Activated CD4-positive, alpha-beta T cell treated with anti-CD3 and anti-CD28 coated beads for 48 hours (primary cell): ENCODE measurements at places on chromosomes 13 and 19.

GRCh38 chr19:10653732-10654609 lies at the start of gene ILF3:
Gene ILF3, plus strand, starts transcription at chr19:10654346. Its CDS starts 16,260 bp downstream, at chr19:10670606.
- peak; percentile 100 for DNase-seq

GRCh38 chr13:63578796-63579195 lies 2163.1 kb upstream of the PCDH20 start:
- DNase-seq, result no peak

GRCh38 chr13:25319771-25320170 lies 18.3 kb downstream of the NUP58 start:
- no peak for DNase-seq

GRCh38 chr13:113129921-113130750 lies 7.5 kb downstream of the F10 start:
- peak; percentile 66 for DNase-seq

DNA sequence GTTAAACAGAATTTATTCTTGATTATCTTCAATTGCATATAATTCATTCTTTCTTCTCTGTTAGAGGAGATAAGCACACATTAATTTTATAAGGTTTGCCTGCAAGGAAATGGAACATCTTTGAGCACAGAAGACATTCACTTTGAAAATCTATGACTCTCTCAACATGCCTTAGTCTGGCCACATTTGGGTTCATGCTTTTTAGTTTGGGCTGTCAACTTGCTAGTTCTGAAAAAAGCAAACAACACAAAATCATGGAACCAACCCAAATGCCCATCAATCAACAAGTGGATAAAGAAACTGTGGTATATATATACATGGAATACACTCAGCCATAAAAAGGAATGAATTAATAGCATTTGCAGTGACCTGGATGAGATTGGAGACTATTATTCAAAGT lies 71.5 kb downstream of the CYSLTR2 start:
- DNase-seq, result no peak

DNA sequence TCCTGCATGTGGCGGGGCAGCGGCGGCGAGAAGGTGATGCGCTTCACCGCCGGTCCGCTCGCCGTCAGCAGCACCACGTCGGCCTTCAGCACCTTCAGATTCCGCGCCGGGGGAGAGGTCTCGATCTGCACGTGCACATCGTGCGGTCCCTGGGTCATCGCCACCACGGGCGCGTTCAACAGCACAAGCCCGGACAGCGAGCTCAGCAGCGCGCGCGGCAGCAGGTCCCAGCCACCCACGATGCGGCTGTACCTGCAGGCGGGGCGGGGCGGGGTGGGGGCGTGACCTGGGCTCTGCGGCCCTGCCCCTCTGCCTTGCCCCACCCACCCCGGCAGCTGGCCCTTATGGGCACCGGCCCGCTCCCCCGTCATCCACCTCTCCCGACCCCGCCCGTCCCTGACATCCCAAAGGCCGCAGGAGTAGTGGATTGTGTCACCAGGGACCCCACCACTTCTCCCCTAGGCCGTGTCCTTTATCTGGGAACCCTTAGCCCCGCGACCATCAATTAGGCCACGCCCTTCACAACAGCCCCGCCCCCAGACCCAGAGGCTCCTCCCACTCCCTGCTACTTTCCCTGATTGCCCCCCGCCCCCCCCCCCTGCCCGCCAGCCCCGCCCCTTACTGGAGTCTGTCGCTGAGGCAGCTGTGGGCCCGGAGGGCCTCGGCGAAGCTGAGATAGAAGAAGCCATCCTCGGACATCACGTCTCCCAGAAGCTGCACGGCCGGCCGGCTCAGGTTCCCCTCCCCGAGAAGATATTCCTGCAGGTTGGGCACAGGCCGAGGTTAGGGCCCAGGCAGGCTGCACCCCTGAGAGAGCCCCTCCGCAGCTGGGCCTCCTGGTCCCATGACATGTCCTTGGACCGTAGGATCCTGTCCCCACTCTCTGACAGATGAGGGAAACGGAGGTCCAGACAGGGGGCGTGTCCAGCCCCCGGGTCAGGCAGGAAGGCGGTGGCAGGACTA lies 6.1 kb downstream of the IL4I1 start:
- DNase-seq, result peak; percentile 72

DNA sequence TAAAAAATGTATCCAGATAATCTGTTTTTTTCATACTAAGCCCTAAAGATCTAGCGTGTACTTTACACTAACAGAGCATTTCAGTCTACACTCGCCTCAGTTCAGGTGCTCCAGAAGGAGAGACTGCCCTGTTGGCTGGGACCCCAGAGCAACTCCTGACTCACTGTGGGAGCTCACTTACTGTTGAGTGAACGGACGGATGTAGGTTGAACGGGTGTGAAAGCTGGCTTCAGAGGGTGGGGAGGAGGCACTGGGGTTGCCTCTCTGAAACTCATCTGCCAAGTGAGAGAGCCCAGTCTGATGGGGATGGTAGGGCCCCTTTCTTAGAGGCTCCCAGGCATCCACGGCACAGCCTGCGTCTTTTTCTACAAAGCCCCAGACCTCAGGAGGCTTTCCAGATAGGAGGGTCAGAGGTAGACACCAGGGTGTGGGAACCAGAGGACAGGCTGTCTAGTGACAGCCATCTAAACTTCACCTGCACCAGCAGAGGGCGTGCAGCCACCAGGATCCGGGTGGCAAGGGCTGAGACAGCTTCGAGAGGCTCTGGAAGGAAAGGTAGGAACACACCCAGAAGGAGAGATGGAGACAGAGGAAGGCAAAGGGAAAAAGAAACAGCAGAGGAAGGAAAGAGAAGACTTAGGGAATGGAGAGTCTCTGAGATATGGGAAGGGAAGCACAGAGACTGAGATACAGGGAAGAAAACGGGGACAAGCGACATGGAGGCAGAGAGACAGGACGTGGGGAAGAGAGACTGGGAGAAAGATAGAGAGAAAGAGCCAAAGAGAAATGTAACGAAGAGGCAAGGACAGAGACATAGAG lies 3.7 kb downstream of the KASH5 start:
- peak; percentile 84 for DNase-seq

DNA sequence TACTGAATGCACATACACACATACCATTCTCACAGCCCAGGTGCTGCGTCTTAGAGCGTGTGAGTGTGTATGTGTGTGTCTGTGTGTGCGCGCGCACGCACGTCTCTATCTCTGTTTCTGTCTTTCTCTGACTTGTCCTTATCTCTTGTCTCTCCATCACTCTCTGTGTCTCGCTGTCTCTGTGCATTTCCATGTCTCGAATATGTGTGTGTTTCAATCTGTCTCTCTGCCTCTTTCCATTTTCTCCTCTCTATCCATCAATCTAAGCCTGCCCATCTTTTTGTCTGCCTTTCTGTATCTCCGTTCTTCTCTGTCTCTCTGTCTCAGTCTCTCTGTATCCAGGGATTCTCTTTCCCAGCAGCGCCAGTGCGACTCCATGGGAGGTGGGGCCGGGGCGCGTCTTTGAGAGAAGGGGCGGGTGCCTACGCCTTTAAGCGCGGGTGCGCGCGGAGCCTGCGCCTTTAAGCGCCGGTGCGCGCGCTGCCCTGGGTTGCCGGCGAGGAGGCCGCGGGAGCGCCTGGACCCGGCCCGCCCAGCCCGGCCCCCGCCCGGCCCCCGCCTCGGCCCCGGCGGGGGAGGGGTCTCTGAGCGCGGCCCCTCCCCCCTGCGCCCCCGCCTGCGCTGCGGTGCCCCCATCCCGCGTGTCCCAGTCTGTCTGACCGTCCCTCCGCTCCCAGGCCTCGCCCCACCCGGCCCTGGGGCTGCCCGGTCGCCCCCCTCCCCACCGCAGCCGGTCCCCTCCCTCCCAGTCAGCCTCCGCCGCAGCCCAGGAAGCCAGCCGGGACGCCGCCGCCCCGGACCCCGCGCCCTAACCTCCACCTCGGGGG lies at the start of gene LRFN3:
LRFN3 (plus strand) TSS at position 464 of the 827 bp plus-strand sequence. CDS start 3,052 bp downstream, outside the sequence.
- DNase-seq, result peak; percentile 74

DNA sequence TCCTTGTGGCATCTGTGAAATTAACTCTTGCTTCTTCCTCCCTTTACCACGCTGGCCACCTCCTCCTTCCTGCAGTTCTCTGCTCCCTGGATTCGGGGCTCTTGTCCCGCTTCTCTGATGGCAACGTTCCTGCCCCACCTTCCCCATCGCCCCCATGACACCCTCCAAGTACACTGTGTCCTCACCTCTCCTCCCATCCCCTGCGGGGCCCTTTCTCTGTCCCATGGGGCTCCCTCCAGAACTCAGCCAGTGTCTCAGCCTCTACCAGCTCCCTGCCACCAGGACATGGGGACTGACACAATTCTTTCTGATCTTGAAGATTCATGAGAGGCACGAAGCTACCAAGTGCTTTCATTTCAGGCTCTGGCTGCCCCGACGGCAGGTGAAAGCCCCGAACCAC lies 9.1 kb downstream of the CARS2 start:
- no peak for DNase-seq

GRCh38 chr19:36152019-36152351 lies 262 bp downstream of the COX7A1 start:
- DNase-seq, result no peak

DNA sequence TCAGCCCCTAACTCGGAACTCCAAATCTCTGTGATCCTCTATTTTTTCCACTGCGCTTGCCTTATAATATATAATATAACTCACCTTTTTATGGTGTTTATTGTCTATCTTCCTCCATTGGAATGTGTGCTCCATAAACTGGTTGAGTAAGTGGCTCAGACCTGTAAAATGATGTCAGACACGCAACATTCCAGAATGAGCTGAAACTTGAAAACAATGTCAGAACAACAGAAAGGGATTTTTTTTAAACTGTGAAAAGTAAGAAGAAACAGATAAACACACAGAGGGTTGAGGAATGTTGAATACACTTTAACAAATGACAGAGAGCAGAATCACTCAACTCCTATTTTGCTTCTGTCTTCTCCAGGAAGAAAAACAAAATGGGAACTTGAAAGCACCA lies 19.1 kb upstream of the FAM216B start:
- DNase-seq, result no peak

DNA sequence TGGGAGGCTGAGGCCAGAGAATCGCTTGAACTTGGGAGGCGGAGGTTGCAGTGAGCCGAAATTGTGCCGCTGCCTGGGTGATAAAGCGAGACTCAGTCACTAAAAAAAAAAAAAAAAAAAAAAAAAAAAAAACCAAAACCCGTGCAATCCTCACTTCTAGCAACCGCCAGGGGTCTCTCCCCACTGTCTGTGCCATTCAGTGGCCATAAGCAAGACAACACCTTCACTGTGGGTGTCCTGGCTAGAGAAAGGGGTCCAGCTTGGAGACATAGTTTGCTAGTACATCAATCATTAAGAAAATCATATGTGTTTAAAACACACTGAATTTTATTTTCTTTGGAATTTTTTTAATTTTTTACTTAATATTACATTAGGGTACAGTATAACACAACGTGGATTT lies 68.2 kb downstream of the RASL11A start:
- DNase-seq, result no peak

- no peak for DNase-seq
Measured at GRCh38 chr13:95456815-95457214, 95.7 kb upstream of the CLDN10 start.

DNA sequence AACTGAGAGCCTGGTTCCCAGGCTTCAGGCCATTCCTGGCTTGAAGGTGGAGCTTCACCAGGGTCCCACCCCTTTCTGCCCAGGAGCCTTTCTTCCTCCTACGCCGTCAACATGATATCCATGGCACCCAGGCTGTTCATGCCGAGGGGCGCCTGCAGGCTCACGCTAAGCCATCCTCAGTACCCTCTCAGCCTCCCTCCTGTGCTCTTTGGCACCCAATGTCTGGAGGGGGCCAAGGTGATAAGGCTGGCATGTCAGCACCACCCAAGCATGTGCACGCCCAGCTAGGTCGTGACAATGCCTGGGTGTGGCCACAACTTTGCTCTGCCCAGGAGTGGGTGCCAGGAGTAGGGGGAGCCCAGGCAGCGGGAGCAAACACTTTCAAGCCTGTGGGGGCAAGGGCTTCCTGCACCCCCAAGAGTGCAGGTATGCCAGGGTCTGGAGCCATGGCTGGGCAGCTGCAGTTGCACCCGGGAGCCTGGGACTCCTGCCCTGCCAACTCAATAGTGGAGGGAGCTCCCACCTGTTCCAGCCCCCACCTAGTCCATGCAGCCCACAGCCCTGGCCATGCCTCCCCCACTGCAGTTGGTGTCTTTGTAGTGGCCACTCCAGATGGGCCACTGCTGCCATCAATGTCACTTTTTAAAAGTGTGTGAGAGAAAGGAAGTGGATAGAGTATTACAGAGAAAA lies 219.9 kb downstream of the MAB21L1 start:
- no peak for DNase-seq

DNA sequence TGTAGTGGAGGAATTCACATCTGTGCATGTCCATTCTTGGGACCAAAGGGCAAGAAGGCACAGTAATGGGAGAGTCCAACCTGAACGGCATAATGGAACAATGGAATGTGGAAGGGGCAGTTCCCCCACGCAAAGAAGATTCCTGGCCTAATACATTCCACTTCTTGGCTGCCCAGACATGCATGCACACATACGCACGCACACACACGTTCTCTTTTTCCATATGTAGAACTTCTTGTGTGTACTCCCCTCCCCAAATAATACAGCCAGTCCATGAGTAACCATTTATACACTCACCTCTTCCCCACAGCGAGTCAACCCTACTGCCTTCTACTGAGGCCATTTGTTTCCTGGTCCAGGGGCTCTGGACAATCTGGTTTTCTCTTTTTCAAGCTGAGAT lies 6.0 kb upstream of the STK24 start:
- no peak for DNase-seq

GRCh38 chr13:40533072-40533471 lies 133.4 kb downstream of the FOXO1 start:
- no peak for DNase-seq

DNA sequence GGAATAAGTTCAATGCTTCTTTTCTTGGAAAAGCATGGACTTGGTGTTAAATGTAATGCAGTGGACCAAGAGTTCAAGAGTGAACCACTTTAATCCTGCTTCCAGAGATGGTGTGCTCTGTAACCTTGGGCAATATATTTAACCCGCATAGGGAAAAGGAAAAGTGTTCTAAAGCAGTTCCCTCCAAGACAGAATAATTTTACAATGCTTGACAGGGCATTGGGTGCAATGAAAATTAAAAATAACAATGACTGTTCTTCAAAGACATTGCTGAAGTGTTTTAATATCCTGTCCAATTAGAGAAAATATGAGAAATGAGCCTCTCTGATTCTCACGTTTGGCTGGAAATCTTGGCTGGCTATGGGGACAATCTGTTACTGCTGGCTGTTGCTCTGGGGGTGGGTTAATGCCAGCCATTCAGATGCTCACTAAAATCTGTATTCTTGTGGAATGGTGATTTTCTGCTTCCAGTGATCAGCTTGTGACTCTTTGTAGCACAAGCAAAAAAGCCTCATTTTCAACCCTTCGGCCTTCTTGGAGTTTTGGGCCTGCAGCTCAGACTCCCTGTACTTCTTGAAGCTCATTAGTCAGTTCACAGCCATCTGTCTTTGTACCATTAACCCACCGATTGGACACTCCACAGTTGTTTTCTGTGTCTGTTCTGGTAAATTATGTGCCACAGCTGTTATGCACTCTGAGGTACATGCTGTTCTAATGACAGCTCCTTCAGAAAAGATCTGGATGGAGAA lies 310.6 kb downstream of the LMO7 start:
- DNase-seq, result no peak
